Ovary (tissue), 10 donors: ENCODE measurements at places on chromosomes 5 and 9. TPM values are rescaled to one million over a fixed set of nuclear protein-coding genes. Genes with fewer than 3 reads are reported as not detected.

The DIAPH1 gene
- total RNA-seq: 38.3 TPM

The SLC6A7 gene
- not detected for total RNA-seq

The DMRT2 gene
- not detected for total RNA-seq

The CPEB4 gene
- 28.5 TPM for total RNA-seq

The TMOD1 gene
- 55.3 TPM for total RNA-seq

The SUSD3 gene
- total RNA-seq: 42.4 TPM

The TPPP gene
- total RNA-seq: 8.8 TPM

The HTR4 gene
- total RNA-seq: not detected
